Activated effector memory CD4-positive, alpha-beta T cell treated with anti-CD3 and anti-CD28 coated beads, Interleukin-2, amount 50 U/mL, for 16 hours (primary cell): ENCODE measurements at places on chromosomes 16 and 17.

DNA sequence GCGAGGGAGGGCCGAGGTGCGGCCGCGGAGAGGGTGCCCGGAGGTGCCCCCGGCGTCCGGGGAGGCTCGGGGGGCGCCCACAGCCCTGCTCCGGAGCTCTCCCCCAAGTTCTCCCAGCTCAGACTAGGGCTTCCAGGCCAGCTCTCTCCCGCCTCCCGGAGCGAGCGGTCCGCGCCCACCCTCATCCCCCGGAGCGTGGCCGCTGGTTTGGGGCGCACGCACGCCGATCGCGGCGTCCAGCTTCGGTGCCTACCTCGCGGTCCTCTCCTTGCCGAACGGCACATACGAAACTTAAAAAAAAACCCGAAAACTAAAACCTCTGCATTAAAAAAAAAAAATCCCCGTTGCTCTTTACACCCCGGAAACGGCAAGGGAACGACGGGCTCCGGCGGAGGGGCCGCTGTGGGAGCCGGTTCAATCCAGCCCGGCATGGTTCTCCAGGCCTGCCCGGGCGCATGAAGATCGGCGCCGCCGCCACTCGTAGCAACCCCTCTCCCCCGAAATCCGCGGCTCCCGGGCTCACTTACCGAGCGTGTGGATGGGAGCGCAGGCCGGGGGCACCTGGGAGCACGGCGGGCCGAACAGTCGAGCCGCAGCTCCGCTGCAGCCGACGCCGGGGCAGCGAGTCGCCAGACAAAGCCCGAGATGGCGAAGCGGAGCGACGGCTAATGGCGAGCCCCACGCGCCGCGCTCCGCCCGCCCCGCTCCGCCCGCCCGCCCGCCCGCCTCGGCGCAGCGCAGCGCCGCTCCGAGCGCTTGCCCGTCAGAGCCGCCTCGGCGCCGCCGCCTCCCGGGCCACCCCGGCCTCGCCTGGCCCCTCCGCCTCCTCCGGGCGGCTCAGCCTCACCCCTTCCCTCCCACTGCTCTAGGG, 973 bp upstream of the UBTF start:
- DNase-seq: peak; percentile 86

DNA sequence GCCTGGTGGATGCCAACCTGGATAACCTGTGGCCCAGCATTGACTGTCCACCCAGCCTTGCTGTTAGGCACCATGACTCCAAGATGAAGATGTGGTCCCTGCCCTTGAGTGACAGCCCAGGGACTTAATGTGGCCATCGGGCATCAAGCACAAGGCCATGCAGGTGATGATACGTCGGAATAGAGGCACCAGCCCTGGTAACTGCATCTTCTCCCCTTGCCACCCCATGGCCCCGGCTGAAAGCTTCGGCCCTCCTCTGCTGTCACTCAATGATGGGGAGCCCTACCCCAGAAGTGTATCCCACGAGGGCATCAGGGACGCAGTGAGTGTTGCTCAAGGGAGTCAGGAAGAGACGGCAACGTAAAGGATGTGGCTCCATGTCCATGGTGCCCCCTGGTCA, 2.0 kb downstream of the NT5C start:
- DNase-seq: no peak

GRCh38 chr16:76265434-76266045, 11.7 kb upstream of the CNTNAP4 start:
- no peak for DNase-seq

GRCh38 chr16:48321317-48322036, 63.7 kb downstream of the SIAH1 start:
- DNase-seq: no peak

DNA sequence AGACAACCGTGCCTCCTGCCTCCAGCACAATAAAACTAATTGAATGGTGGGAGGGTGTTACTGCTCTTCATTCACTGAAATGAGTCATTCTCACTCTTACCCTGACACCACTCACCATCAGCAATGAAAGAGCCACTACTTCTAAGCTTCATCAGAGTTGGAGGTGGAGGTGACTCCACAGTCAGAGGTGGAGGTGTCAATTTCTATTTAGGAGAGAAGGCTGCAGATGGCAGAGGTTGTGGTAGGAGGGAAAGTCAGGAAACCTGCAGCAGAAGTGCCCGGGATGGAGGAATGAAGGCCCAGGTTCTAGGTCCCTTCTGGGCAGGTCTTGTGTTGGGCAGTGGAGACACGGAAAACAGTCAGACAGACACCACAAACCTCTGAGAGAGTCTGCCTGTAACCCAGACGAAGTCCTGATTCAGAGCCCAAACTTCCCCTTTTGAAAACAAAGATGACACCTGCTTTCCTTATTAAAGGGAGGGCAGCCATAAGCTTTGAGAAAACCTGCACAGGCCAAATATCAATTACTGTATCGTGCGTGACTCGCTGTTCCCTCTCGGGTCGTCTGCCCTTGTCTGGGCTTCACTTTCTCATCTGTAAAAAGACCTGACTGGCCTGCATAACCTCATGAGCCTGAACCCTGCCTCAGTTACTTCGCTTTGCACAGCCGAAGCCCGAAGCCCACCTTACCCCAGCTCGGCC, 668 bp downstream of the ATPAF2 start:
- DNase-seq: peak; percentile 64

GRCh38 chr16:17296431-17296830, 174.3 kb downstream of the XYLT1 start:
- no peak for DNase-seq

DNA sequence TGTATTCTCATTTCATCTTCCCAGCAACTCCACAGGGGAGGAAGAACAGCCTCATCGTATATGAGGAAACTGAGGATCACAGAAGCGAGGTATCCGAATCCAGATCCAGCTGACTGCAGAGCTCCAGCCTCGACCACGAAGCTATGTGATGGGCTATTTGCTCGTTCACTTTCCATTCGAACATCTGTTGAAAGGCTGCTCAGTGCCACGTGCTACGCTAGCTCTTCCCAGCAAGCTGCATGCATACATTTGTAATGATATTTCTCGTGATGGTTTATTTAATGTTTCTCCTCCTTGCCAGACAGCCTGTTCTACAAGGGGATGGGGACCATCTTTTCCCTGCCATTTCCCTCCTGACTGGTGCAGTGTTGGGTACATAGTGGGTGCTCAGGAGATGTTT, 48.4 kb upstream of the RCVRN start:
- DNase-seq: no peak

- no peak for DNase-seq
These were observed 45.1 kb upstream of the CIBAR2 start for GRCh38 chr16:85157372-85157771.

GRCh38 chr16:83674931-83675535, 132.7 kb upstream of the HSBP1 start:
- no peak for DNase-seq

DNA sequence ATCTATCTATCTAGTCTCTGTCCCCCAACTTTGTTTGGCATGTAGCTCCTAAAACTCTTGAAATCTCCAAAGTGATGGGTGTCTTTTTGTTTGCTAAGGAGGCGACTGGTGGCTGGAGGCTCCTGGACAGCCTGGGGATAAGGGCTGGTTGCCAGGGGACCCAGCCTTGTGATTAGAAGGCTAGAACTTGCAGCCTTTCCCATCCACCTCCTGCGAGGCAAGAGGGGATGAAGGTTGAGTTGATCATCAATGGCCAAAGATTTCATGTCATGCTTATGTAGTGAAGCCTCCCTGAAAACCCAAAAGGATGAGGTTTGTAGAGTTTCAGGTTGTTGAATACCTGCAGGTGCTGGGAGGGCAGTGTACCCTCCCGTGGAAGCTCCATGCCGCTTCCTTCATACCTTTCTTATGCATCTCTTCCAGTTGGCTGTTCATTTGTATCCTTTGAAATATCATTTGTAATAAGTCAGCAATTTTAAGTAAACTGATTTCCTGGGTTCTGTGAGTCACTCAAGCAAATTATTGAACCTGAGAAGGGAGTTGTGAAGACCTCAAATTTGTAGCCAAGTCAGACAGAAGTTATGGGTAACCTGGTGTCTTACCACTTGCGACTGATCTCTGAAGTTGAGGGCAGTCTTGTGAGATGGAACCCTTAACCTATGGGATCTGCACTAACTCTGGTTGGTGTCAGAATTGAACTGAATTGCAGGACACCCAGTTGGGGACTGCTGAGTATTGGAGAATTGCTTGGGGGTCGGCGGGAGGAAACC, 202.4 kb downstream of the SEC14L1 start:
- DNase-seq: peak; percentile 48

GRCh38 chr17:56141046-56141839, 12.0 kb upstream of the ANKFN1 start:
- DNase-seq: no peak
